ENCODE measurements at places on chromosomes 16 and 17.

DNA sequence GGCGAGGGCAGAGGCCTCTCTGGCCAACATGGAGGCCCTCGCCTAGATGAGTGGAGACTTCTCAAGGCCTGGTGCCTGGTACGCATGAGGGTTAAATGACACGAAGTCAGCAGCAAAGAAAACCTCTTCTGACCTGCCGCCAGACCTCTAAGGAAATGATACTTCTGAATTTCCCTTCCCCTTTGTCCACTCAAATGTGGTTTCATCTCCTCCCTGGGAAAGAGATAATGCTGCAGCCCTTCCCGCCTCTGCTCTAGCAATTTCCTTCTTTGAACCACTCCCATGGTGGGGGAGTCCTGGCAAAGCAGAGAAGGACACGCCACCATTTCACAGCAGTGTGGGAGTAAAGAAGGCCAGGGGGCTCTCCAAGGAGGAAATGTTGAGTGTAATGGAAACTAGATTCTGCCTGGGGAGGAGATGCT, 65.7 kb upstream of the BCAR1 start:
- no peak for DNase-seq

DNA sequence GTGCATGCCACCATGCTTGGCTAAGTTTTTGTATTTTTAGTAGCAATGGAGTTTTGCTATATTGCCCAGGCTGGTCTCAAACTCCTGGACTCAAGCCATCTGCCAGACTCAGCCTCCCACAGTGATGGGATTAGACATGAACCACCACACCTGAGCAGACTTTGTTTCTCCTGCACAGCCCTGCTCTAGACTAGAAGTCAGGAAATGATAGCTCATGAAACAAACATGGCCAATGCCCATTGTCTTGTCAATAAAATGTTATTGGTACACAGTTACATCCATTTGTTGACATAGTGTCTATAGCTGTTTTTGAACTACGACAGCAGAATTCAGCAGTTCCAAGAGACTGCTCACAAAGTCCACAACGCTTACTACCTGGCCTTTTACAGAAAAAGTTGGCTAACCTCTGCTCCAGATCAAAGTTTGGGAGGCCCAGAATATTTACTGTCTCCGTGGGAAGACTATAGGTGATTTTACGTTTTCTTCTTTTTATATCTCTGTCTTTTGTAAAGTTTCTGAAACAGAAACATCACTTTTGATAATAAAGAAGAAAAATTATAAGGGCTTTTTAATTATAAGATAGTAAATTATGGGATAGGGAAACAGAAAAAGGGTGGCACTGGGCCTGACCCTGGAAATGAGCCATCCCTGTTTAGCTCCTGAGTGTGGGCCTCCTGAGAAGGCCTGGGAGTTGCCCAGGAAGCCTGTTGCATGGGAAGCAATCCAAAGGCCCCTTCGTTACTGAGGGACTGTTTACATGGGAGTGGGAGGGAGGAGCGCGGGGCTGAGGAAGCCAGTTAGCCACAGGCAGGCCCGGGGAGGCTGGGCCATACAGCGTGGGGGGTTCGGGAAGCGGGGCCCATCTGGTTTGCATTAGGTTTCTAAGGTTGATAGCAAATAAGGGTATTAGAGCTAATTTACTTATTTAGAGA, 201.5 kb downstream of the IRF8 start:
- DNase-seq, result no peak

GRCh38 chr16:51540259-51540658, 389.2 kb upstream of the SALL1 start:
- DNase-seq, result no peak

GRCh38 chr17:47013341-47013740, 34.3 kb upstream of the RPRML start:
- no peak for DNase-seq

Measured in natural killer cell treated with Interleukin-12 subunit alpha and Interleukin-12 subunit beta and Interleukin-15 and Interleukin-18, amount 100 ng/mL, for 72 hours (primary cell).